Globus pallidus (tissue), 1 donor: ENCODE measurements at places on chromosomes 6 and 20.

DNA sequence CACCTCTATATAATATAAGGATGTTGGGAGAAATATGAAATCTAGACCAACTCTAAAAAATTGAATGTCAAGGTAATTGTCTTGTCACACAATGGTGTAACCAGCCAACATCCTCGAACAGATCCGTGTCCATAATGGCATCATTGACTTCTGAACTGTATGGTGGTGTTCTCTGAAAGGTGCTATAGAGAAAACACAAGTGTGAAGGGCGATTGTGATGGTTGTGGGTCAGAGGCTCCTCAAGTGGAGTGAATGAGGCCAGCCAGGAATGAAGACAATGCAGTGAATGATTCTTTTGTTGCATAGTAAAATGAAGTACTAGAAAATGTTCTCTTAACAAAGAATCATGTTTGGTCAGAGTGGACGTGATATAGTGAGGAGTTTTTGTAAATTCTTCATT lies 58.3 kb downstream of the CARMIL1 start:
- DNase-seq: no peak

- DNase-seq: no peak
These were observed 29.9 kb downstream of the HS3ST5 start for GRCh38 chr6:114312931-114313330.

GRCh38 chr6:110841266-110841665 lies 26.0 kb upstream of the CDK19 start:
- DNase-seq: no peak

DNA sequence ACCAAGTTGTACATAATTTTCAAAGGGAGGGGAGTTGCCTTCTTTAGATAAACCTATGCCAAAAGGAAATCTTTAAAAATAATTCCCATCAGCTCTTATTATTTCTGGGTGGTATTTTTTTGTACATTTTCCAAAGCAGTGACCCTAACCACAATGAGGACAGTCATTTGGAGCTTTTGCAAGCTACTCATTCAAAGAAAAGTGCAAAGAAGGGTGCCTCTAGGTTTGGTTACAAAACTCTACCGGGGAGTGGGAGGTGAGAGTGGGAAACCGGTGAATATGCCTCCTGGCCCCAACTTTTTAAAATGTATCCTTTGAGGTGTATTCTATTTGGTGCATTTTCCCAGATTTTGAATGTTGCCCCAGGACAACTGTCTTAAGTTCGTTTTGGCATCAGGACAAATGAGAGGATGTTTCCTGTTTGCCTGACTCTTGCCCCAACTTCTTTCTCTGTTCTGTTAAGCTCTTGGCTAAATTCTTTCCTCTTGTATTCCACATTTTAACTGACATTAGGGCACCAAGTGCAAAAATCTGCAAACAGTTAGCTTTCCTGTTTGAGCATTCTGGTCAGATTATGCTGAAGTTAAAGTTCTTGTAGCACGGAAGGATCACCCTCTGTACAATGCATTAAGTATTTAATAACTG lies 78.9 kb downstream of the SLX4IP start:
- no peak for DNase-seq

GRCh38 chr20:31607640-31608250 lies 2.7 kb downstream of the ID1 start:
- no peak for DNase-seq

DNA sequence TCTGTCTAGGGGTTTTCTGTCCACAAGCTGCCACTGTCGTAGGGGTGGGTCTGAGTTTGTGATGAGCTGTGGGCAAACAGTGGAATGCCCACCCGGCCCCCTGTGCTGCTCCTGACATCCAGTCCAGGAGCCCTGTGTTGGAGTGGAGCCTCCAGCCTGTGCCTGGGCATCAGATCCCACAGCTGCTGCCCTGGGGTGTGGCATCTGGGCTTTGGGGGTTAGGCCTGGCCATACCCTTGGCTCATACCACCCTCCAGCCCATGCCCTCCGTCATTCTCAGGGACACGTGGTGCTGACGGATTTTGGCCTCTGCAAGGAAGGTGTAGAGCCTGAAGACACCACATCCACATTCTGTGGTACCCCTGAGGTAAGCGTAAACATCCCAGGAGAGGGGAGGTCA lies 12.9 kb downstream of the SGK2 start:
- no peak for DNase-seq

DNA sequence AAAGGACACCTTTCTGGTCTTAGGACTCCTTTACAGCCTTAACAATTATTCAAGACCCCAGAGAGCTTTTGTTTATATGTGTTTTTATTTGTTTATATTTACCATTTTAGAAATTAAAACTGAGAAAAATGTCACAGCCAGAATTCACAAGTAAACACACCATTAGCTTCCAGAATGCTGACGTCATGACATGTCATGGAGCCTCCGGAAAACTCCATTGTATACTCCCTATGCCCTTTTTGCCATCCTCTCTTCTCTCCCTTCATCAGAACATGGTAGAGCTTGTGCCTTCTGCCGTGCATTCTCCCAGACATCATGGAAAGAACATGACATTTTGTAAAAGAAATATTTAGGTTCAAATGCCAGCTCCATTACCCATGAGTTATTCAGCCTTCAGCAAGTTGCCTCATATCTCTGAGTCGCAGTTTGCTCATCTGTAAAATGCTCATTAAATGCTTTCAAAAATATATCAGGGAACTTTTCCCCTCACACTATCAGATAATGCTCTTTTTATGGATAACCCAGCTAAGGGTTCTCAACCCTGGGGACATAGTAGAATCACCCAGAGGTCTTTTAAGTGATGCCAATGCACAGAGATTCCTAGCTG lies 27.8 kb downstream of the TNFAIP3 start:
- no peak for DNase-seq

- no peak for DNase-seq
These were observed 148.2 kb upstream of the CITED2 start for GRCh38 chr6:139522511-139523220.

DNA sequence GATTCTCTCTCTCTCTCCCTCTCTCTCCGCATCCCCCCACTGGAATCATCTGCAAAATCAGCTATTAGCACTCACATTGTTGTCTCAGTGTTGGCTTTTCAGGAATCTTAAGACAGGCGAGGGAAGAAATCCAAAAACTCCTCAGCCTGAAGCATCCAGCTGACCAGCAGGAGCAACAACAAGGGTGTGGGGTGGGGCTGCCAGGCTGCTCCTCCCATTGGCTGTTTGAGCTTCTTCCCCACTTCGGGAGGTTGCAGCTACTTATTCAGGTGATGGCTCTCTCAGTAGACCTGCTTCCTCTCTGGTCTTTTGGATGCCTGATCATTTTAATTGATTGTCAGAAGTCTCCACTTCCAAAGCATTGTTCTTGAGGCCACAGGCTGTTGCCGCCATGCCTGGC lies 24.1 kb upstream of the SLC32A1 start:
- DNase-seq: no peak

DNA sequence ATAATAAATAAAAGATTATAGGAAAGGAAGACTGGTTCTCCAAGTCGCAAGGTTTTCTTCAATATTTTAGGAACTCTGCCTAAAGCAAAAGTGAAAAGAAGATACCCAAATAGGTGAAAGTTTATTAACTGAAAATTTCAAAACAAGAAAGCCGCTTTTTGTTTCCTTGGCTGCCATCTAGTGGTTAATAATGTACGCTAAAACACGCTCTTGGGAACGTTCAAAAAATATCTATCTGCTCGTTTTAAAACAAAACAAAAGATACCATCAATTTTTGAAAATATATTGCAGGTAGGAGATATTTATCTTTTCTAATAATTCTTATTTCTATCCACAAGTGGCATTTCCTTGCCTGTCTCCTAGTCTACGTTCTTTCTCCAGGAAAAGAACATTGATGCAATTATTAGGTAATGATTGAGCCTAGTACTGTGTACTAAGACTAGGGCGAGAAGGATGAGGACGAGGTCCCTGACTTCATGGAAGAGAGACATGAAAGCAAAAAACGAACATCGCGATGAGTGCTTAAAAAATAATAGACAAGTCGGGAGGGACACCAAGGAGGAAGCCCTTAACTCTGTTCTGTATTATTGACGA lies 97.2 kb downstream of the SPTLC3 start:
- peak; percentile 9 for DNase-seq

DNA sequence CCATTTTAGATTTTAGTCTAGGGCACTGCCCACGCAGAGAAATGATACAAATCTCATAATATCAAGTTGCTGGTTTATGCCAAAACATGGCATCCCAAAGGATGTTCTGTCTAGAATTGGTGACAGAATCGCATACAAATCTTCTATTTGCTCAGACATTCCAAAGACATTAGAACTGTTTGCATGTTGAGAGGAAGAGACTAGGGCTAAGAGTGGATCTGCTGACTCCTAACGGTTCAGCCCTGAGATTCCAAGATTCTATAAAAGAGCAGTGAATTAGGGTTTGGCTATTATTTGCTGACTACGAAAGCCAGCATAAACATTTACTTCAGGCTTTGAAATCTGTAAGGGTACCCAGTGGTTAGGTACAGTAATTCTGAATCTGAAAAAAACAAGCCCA lies 3.6 kb downstream of the EPB41L2 start:
- no peak for DNase-seq

DNA sequence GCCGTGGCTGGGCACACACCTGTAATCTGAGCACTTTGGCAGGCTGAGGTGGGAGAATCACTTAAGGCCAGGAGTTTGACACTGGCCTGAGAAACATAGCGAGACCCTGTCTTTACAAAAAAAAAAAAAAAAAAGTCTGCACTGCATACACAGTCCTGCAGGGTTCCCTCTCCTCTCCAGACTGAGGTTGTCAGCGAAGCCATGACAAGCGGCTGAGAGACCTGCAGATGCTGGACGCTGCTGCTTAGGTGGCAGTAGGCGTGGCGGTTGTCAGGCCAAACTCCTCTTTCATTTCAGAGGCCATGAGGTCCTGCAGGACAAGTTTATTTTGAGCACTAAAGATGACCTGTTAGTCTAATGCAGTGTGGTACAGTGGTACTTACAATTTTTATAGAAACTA lies 86.5 kb downstream of the FAM120B start:
- DNase-seq: no peak

DNA sequence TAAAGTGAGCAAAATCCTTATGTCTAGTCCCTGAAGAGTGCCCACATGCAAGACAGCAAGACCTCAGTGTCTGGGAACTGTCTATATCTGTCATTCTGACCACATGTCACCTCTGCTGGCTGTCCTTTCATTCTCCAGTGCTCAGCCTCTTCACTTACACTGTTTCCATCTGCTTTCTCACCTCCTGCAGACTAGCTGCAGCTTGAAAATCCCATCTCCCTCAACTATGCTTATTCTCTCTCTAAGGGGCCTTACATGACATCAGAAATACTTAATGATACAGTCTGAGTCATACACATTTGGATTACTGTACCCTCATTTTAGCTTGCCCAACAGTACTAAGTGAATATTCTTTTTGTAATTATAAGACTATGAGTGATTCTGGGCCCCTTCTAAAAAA lies 587.8 kb downstream of the EPM2A start:
- DNase-seq: no peak

DNA sequence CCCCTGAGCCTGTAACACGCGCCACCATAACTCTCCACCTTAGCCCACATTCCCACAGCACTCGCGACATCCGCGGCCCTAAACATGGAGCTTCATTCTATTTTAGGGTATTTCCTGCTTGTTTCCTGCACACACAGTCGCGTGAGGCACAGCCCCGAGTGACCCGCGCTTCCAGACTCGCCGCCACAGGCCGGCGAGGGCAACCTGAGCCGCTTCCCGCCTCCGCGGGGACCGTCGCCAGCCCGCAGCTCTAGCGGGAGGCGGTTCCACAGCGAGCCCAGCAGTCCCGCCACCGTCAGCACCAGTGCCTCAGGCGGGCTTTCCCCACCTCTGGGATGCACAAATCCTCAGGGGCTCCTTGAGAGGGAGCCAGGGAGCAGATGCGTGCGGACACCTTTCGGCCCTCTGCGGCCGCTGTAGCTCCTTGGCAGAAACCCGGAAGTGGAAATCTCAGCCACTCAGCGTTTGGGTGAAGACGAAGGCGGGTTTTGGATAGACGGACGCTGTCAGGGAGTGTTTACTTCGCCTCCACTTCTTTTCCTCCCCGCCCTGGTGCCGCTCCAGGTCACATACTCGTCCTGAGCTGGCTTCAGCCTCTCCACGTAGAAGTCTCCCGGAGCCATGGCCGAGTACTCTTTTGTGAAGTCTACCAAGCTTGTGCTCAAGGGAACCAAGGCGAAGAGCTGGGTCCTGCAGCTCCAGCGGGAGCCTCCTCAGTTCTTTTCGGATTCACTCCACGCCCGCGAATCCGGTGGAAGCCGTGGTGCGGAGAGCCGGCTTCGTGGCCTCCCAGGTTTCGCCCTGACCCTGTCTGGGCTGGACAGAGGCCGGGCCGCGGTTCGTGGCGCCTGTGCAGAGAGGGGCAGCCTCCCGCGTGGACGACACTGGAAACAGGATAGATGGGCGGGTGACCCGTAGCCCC lies 2177.4 kb upstream of the DEFB115 start:
- DNase-seq: peak; percentile 14

DNA sequence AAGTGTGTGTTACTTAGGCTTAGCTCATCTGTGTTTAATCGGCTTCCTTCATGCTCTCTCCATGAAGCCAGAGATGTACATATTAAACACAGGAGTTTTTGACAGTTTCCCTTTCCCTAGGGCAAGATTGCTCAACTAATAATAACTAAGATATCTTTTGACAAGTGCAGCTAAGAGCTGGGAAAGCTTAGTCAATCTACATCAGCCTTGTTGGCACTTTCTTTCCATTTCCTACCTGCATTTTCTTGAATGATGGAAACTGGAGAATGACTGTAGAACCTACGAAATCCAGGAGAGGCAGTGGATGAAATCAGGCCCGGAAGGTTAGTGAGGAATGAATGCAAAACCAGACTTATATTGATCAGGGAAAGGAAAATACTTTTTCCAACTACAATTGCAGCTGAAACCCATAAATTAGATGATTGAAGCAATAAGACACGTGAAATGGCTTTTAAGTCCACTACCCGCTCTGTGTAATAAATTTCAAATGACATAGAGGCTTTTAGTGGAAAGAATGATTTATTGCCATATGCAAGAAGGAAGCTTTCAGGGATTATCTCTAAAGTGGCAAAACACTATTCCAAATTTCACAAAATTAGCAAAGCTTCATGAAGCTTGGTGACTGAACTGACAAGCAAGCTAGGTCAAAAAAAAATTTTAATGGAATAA lies 237.2 kb upstream of the ID4 start:
- DNase-seq: no peak

GRCh38 chr6:39451831-39452230 lies 129.3 kb upstream of the KCNK16 start:
- no peak for DNase-seq

- peak; percentile 68 for DNase-seq
These were observed 13.5 kb upstream of the ZNF391 start for GRCh38 chr6:27374824-27375612.

DNA sequence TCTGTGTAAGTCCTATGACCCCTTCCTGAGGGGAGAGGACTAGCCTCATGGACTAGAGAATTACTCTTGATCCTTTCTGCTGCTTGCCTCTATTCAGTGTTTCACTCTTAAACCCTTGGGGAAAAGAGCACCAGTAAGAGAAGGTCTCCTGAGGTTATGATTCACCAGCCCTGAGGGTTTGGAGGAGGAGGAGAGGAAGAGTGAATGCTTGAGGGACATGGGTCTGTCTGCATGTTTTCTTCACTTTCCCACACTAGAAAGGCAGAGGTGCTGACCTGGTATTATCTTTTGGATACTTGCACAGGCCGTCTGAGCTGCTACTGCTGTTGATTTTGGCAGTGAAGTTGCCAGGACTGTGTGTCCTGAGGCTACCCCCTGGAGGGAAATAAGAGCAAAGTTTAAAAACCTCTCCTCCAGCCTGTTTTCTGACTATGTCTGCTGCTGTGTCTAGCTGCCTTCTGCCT lies 78.3 kb downstream of the CD109 start:
- DNase-seq: no peak
